ENCODE measurements at places on chromosomes 6 and 20.

DNA sequence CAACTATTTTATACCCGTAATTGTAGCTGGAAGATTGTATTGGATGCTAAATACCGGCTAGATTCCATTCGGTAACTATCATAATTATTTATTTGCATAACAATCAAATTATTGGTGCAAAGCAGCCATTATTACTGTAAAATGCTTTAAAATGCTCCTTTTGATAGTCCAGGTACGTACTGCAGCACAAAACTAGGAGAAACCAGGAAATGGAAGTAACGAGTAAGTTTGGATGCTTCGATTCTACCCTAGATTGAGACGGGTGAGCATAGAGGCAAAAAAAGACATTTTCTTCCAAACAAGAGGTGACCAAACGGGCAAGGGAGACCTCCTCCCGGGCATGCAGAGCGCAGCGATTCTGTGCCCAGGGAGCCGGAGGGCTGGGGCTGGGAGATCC lies 469 bp upstream of the XRN2 start:
- peak; percentile 57 for DNase-seq

DNA sequence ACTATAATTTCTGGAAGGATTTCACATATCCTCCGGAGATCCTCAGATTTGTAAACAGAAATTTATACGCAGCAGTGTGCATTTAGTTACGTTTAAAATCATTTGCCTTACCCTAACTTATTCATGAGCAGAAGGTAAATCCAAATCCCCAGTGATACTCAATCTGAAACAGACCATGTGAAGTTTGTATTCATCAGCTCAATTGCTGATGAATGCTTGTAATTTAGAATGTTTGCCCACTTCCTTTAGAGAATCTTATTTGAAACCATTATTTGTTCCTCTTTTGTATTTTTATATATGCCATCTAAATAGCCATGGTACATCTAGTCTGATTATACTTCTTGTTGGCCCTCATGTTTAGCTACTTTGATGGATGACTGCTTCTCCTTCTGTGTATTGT lies 15.4 kb downstream of the TAAR1 start:
- DNase-seq: no peak

DNA sequence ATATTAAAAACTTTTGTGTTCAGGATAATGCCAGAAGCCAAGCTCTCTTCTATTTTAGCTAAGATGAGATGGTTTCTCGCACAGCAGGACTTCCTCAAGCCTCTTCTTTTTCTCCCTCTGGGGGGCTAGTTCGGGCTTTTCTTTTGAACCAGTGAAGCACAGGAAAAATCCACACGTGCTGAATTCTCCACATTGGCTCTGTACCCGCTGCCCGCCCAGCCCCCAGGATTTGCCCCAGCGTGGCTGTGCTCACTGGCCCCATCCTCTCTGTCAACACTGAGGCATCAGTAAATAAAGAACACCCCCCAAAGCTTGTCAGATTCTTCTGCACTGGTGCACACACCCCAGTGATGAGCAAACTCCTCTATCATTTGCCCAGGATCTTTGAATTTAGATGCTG lies 232.8 kb downstream of the ZNF217 start:
- no peak for DNase-seq

- no peak for DNase-seq
Observed at GRCh38 chr6:169415179-169415578, 161.5 kb upstream of the THBS2 start.

DNA sequence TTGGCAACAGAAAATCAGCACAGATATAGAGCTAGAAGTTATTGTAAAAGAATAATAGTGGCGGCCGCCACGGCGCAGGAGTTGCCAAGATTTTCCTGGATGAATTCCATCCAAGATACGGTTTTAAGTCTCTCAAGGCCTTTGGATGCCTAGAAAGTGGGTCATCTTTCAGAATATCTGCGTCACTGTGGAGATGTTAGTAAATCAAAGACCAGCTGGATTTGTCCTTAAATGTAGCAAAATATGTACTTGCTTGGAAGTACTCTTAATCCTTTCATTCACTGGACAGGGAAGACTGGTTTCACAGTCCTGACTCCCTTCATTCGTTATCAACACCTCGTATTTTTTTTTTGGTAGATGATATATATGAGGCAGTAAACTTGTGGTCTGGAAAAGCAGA lies 83.0 kb downstream of the SLC22A3 start:
- DNase-seq: no peak

- no peak for DNase-seq
Observed at GRCh38 chr6:21608601-21609000, 15.1 kb downstream of the SOX4 start.

- no peak for DNase-seq
Observed at GRCh38 chr20:25238319-25239037, 9.4 kb upstream of the PYGB start.

DNA sequence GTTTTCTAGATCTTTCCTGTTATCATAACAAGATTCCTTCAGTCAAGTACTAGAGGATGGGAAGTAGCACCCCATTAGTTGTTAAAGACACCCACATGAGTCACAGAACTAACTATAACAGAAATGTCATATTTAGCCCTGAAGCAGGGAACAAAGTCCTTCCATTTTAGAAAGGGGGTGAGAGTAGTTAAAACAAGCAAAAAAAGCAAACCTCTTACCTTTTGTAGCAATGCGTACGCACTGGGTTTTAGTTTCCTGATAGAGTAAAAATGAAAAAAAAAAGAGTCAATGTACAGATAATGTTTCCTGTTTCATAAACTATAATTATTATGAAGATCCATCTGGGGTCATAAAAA lies 163.7 kb upstream of the THEMIS start:
- DNase-seq: no peak

DNA sequence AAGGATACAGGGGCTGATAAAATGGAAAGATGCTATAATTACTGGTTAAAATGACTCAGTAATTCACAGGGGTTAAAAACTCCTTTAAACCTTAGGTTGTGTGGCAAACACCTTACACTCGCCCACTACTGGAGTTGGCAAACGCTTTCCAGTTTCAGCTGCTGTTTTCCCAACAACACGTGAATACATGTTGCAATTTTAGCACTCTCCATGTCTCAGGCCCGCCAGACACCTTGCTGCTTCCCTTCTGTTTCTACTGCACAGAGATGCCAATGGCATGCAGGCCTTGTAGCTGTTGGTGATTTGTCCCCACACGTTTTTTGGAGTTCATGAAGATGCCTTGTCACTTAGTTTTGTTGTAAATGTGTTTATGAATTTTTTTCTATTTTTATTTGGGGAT lies 5.3 kb upstream of the TTPAL start:
- DNase-seq: no peak

GRCh38 chr6:124887872-124888580 lies 74.2 kb upstream of the RNF217 start:
- no peak for DNase-seq

GRCh38 chr20:53708129-53708968 lies 114.7 kb upstream of the ZNF217 start:
- DNase-seq: no peak

All from NCI-H510A treated with DMSO at 0.1 percent for 48 hours (cell line).